ENCODE measurements at places on chromosomes 7 and 10.

DNA sequence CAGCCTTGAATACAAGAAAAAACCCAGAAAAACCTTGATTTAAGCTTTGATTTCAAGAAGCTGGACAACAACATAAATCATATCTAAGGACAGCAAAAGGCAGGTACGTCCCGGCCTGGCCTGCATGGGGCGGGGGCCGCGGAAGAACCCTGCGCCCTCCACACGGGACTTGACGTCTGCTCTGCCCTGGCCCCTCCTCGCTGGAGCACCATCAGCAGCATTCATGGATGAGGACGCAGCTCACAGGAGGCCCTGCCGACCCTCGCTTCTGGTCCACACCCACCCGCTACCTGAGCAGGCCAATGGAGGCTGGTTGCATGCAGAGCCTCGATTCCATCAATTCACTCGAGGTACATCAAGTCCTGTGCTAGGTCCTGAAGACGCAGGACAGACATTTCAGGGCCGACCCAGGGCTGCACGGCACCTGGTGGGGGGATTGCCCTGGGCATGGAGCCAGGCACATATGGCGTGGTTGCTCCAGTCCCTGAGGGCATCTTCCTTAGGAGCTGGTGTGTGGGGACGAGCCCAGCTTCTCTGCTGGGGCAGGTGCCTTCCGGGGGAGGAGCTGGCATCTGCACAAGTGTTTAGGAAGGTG is 63.1 kb upstream of the NKX6-2 start:
- DNase-seq: no peak

GRCh38 chr7:46449743-46450142 is 528.7 kb upstream of the IGFBP3 start:
- DNase-seq: no peak

DNA sequence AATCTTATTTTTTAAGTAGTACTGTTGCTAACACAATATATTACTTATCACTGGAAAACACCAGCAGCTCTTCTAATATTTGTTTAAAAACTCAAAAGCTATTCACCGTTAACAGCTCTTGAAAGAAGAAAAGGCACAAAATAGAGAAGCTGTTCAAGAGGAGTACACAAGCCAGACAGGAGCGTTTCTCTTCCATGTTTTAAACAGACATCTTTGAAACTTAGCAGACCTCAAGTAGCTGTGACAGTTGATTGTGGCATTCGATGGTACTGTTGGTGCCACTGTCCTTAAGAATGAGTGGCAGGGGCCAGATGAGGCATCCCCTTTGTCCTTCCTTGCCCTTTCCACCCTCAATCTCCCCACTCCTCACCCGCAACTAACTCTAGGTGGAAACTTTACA is 81.6 kb upstream of the PRR15 start:
- no peak for DNase-seq

DNA sequence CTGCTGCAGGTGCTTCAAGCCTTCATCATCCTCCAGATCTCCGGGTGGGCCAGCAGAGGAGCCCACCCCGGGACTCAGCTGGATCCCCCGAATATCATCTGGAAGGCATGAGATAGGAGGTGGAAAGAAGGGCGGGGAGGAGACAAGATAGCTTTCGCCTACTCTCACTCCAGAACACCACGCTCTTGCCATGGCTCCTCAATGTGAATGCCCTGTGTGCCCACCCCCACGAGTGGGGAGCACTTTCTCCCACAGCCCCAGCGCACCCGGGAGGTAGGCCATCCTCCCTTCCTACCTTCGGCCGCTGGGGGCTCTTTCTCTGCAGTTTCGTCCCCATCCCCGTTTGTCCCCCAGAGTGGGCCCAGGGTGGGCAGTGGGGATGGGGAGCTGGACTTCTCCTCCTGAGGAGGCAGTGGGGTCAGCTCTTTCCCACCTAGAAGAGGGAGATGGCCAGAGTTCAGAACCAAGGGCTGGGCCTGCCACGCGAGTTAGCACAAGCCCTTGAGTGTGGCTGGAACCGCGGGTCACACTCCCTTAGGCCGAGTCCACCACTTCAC is 8.9 kb downstream of the GIGYF1 start:
- no peak for DNase-seq

GRCh38 chr7:5679813-5680473 is 101.5 kb downstream of the RNF216 start:
- no peak for DNase-seq

DNA sequence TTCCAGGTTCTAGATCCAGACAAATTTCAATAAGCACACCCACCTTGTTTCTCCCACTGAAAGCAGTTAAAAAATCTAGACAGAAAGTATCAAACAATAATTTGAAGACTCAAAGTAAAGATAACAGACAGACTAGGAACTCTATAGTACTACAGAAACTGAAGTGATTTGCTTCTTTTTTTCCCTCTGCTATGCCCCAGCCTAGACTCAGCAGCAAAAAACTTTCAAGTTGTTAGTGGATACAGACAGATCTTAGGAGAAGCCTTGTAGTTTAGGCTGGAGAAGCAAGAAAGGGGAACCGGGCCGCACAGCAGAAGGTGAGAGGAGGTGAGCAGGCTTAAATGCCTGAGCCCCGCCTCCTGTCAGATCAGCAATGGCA is 65.1 kb downstream of the IGF2BP3 start:
- DNase-seq: no peak

GRCh38 chr10:49502358-49502757 is 36.6 kb downstream of the ERCC6 start:
- DNase-seq: no peak

DNA sequence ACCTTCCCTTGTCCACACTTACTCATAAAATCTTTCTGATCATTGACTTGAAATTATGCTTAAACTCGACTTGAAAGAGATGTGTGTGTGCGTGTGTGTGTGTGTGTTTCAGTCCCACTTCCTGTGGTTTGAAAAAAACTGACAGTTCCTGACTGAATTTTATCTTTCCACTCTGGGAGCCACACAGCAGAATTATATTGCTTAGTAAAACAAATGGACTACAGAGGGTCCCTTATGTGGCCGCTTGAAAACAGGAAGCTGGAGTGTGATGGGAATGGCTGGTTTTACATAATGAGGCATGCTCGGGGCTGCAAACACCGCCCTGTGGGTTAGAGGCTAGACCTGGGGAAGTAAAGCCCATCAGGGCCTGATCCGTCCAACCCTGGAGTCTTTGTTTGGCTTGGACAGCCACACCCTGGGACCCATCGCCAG is 54.8 kb downstream of the LYZL1 start:
- no peak for DNase-seq

GRCh38 chr10:69338547-69339450 is 60.5 kb downstream of the HK1 start:
- DNase-seq: no peak

- no peak for DNase-seq
Observed at GRCh38 chr7:93690021-93690420, 115.5 kb upstream of the CALCR start.

DNA sequence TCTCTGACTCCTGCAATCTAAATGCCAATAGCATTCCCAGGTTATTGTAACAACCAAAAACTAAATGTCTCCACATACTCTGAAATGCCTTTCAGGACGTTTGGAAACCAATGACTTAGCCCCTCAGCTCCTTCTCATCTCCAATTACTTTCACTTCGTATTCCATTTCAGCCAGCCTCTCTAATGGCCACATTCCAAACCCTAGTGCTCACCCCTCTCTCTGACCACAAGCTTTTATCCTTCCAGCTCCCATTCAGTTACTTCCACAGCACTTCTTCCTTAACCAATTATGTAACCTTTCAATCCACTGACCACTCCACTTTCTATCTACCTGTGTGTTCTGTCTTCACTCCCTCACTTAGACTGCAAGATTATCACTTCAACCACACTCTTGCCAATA is 4.3 kb downstream of the NOC3L start:
- no peak for DNase-seq

- DNase-seq: no peak
Observed at GRCh38 chr10:123854498-123854897, 37.1 kb downstream of the CPXM2 start.

DNA sequence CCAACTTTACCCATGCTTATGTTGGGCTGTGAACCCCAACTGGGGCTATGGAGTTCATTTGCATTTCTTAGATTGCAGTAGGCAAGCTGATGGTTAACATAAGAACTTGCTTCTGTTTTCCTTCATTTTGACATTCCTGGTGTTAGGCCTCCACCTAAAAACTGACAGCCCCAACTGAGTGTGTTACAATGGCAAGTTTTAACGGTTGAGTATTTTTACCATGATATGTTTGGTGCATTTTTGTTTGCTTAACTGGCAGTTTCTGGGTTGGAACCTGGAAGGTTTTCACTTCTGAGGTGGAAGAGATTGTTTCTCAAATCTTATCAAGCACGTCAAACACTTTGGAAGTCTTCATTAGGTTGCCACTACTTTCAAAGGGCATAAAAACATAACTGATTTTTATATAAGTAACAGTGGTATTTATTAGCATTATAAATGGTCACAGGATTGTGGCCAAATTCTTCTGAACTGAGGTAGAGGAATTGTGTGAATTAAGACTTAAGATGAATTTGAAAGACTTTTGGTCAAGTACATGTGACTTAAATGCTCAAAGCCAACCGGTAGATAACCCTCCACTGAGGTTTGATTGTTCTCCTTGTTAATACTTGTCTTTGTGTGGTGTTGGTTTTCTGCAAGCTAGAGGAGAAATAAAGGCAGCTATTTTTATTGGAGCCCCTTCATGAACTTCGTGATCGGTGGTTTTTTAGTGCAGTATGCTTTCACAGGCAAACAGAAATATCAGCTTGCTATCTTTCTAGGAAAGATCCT is 2.8 kb downstream of the BMI1 start:
- DNase-seq: no peak

DNA sequence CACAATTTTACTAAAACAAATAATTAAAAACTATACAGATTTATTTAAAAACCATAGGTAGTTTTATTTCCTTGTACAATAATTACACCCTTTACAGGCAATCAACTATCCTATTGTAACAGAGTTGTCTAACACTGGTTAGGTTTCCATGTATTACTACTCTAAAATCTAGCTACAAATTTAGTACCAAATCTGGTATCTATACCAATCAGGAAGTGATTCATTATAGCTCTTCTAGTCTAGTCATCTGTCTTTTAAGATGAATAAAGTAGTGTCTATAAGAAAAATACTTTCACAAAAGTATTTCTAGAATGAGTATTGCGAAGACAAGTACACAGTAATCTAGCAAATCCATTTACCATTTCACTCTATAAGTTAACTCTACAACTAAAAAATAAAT is 16.9 kb downstream of the ZNF800 start:
- no peak for DNase-seq

- no peak for DNase-seq
Observed at GRCh38 chr10:19833170-19833824, 17.1 kb downstream of the PLXDC2 start.

GRCh38 chr10:75417522-75417927 is 13.9 kb upstream of the LRMDA start:
- no peak for DNase-seq

- DNase-seq: no peak
Observed at GRCh38 chr10:31751051-31751737, 177.4 kb downstream of the ARHGAP12 start.

DNA sequence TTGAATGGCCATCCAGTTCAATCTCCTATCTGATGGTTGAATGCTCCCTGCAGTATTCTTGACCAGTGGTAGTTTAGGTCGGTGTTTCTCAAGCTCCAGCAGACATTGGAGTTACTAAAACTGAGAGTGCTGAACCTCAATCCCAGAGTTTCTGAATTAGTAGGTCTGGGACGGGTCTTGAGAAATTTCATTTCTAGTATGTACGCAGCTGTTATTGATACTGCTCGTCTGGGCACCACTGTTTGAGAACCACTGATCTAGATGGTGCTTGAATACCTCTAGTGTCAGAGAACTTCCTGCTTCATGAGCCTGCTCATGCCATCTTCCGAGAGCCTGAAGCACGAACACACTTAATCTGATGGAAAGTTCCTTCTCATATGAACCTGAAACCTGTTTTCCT is 99.4 kb upstream of the CREB5 start:
- no peak for DNase-seq

DNA sequence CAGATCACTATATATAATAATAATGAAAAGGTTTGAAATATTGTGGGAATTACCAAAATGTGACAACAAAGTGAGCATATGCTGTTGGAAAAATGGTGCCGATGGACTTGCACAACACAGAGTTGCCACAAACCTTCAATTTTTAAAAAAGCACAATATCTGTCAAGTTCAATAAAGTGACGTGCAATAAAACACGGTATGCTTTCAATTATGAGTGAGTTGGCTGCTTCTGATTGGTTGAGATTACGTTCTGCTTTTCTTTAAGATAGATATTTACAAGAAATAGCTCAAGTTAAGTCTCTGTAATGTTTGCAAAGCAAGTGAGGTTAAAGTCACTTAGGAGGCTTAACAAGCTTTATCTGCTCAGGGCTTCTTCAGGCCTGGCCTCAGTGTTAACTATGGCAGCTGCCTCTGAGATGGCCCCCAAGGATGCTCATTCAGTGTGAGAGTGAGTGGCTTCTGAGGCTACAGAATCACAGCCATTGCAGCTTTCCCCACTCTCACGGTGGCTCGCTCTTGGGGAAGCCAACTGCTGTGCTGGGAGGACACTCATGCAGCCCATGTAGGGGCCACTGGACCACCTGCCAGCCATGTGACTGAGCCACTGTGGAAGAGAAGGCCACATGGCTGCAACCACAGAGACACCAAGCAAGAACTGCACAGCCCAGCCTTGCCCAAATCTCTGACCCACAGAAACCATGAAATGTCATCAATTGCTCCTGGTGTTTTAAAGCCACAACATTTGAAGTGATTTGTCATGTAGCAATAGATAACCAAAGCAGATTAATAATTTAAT is 78.3 kb upstream of the TMEM72 start:
- DNase-seq: no peak

DNA sequence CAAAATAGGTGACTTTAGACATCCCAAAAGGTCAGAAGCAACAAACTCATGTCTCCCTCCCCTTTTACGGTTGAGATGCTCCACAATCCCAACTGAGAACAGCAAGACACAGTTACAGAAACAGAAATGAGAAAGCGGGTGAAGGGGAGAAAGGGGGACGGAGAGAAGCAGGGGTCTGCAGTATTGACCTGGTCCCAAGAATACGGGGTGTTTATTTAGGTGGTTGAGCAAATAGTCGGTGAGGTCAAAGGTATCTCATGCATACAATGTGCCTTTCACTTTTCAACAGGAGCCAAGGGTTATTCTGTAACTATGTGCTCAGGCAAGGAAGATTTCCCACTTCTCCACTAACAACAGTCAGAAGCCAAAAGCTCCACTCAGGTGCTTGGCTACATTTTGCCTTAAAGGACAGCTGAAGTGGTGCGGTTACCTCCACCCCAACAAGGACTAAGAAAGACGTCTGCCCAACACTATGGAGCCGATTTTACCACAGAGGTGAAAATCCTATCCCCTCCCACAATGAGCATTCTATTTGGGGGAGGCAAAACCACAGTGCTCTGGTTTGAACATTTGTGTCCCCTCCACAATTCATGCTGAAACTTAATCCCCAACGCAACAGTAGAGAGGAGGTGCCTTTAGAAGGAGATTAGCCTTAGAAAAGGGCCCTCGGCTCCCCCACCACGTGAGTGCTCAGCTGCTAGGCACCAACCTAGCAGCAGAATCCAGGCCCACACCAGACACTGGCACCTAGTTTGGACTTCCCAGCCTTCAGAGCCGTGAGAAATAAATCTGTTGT is 77.9 kb downstream of the PARD3 start:
- no peak for DNase-seq

- peak; percentile 35 for DNase-seq
Observed at GRCh38 chr7:143372070-143372469, 9.1 kb upstream of the ZYX start.
